ENCODE measurements at places on chromosomes 5 and 9. TPM values are rescaled to one million over a fixed set of nuclear protein-coding genes. Genes with fewer than 3 reads are reported as not detected.

DNA sequence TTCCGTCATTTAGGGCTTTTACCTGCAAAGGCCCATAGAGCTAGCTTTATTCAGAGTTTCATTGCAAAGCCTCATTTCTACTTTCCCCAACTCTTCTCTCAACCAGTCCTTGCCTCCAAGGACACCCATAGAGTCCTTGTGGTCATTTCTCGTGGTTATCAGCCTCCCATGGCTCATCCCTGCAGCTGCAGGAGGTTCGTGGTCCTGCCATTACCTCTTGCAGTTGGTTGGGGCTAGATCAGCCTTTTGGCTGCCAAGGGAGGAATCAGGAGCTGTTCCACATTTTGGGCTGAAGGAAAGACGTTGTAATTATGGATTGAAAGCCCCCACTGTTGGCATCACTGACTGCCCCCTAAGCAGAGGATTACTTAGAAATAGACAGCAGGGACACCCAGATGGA lies 231.0 kb downstream of the MAN2A1 start:
- DNase-seq, result no peak

DNA sequence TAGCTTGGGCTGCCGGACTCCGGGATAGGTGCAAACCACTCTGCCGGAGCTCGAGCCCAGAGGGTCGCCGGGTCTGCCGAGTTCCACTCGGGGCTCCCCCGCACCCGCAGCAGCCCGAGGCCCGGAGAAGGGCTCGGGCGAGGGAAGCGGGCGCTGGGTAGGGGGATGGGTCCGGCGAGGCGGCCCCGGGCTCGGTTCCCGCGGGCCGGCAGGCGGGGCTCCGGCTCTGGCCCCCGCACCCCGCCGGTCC lies 507 bp downstream of the RICTOR start:
- no peak for DNase-seq

DNA sequence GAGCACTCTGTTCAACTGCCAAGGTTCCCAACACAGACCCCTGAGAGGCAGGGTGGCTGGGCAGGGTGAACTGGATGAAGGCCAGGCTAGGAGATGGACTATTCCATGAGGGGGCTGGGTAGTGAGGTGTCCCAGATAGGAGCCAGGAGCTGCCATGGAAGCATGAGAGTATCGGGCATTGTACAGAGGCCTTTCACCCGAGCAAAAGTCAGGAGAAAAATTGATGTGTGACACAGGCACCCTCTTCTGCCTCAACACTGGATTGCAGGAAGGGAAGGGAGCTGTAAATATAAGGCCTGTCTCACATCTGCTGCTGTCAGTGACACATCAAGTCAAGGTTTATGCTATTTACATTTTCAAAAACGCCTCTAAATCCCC lies 74.6 kb downstream of the UBAP1 start:
- no peak for DNase-seq

DNA sequence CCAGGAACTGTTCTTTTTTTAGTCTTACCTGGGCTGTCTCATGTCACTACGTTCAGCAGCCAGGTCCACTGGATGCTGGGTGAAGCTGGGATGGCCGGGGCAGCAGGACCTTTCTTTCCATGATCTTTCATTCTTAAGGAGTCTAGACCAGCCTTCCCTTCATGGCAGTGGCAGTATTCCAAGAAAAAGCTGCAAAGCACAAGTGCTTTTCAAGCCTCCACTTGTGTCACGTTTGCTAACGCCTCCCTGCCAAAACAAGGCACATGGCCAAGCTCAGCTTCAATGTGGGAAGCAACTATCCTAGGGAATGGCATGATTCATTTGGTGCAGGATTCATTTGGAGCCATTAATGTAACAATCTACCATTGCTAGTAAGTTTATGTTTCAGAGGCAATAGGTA lies 94.8 kb downstream of the RCL1 start:
- DNase-seq, result no peak

DNA sequence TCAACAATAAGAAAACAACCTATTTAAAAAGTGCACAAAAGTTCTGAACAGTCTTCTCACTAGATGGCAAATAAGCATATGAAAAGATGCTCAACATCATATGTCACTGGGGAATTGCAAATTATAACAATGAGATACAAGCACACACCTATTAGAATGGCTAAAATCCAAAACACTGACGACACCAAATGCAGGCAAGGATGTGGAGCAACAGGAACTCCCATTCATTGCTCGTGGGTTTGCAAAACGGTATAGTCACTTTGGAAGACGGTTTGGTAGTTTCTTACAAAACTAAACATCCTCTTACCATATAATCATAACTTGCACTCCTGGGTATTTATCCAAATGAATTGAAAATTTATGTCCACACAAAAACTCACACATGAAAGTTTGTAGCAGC lies 100.9 kb upstream of the TBC1D2 start:
- DNase-seq, result no peak

DNA sequence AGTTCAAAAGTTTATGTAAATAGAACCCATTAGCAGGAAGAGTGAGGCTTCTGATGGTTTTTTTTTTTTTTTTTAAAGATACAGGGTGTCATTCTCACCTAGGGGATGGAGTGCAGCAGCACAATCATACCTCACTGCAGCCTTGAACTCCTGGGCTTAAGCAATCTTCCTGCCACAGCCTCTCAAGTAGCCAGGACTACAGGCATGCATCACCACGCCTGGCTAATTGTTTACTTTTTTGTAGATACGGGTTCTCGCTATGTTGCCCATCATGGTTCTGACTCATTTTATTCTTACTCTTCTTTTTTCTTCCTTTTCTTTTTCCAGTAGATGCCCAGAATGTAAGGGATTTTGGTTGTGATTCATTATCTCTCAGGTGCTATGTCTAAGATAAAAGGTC lies 201.1 kb downstream of the NNT start:
- DNase-seq, result no peak

GRCh38 chr5:139744471-139745131 lies 51.0 kb upstream of the PSD2 start:
- DNase-seq, result no peak

DNA sequence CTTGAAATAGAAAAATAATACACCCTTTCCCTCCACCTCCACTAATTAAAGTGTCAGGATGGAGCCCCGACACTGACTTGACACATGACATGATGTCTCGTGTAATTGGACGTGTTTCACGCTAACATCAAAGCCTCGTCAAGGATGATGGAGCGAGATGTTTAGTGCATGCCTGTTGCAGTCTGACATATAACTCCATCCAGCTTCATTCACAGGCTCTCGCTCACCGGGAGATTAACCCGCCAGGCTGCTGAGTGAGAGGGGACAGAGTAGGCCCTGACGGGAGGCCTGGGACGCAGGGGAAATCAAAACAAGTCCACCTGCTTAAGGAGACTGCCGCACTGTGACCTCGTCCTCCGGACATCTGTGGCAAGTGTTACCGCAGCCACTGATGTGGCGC lies 263.5 kb downstream of the SLIT3 start:
- DNase-seq, result no peak

DNA sequence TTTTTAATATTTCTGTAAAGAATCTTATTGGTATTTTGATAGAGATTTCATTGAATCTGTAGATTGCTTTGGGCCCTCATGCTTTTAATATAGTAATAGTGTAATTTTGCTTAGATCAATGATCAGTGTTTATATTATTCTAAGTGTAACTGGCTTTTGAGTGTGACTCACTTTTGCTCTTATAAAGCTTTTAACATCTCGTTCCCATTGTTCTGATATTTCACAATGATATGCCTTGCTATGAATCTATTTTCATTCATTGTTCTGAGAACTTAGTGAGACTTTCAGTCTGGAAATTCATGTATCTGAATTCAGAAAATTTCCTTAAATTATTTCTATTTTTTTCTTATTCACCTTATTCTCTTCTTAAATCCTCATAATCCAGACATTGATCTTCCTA lies 13.5 kb upstream of the MAMDC2 start:
- no peak for DNase-seq

- DNase-seq, result no peak
Measured at GRCh38 chr5:158679221-158679641, 420.5 kb downstream of the EBF1 start.

GRCh38 chr9:7984692-7985091 lies 185.1 kb upstream of the DMAC1 start:
- no peak for DNase-seq

- no peak for DNase-seq
Measured at GRCh38 chr5:128777052-128777451, 188.2 kb upstream of the SLC27A6 start.

DNA sequence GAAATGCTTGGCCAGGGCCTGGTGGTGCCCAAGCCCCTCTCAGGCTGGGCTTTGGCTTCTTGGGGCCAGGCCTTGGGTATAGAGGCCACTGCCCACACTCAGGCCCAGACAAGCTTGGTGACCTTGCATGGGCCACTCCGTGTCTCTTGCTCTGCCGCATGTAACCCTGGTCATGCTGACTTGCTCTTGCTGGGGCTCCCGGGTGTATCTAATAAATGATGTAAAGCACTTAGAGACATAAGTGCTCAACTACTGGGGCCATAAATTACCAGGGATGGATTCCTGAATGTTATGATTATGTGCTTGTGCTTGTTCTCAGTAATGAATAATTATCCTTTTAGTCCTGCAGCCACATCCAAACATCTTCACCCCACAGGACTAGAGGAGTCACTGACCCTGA lies 54.0 kb downstream of the C5orf15 start:
- no peak for DNase-seq

GRCh38 chr5:174514983-174515394 lies 209.4 kb upstream of the MSX2 start:
- DNase-seq, result no peak

DNA sequence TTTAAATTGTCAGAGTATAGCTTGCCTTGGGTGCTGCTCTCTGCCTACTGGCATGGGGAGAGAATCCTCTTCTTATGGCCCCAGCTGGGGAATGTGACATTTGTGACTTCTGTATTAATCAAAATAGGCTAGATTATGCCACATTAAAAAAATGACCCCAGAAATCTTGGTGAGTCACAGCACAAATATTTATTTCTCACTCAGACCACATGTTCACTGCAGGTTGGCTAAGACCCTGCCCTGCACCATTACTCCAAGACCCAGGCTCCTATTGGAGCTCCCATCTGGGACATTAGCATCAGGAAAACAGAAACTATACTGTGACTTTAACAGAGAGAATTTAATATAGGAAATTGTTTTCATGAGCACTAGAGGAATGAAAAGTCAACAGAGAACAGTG lies 16.6 kb upstream of the WHRN start:
- DNase-seq, result no peak

DNA sequence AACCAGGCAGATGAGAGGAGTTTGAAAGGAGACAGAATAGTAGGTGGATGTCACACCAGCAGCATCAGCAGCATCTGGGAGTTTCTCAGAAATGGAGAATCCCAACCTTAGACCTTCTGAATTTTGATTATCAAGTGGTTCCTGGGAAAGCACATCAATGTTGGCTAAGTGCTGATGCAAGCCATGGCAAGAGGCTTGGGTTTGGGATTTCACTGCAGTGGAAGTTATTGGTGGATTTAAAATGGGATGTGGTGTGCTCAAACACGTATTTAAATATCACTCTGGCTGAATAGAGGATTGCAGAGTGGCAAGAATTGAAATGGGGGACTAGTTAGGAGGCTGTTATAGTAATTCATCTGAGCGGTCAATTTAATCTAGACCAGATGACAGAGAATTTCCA lies 387.8 kb upstream of the WWC1 start:
- DNase-seq, result no peak

- DNase-seq, result no peak
Measured at GRCh38 chr9:14500705-14501104, 186.8 kb upstream of the NFIB start.

DNA sequence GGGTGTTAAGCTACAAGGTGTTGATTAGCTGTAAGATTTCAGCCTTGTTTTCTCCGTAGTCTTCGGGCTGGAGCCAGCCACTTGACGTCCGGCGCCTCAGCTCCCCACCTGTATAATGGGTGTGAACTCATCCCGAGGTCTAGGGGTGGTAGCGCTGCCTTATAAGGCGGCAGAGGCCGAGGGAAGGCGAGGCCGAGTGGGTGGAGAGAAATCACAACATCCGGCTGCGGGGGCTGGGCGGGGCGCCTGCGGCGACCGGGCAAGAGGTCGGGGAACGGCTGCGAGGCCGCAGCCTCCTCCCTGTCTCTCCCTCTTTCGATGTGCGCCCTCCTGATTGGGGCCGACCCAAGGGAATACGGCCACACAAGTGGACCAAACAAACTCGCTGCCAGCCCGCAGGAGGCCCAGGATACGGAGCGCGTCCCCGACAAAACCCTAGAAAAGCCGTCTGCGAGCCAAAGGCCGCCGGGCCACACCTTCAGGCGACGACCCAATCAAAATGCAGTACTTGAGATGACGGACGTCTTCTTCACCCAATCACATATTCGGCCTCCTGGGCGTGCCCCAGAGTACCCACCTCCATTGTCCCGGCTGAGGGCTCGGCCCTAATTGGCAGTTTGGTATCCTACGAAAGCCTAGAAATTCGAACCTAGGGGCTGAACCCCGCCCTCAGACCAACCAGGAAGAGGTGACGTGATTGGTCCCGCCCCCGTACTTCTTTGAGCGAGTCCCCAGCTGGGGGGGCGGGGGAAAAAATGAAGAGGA lies 493 bp upstream of the GRK6 start:
- DNase-seq, result peak; percentile 100

DNA sequence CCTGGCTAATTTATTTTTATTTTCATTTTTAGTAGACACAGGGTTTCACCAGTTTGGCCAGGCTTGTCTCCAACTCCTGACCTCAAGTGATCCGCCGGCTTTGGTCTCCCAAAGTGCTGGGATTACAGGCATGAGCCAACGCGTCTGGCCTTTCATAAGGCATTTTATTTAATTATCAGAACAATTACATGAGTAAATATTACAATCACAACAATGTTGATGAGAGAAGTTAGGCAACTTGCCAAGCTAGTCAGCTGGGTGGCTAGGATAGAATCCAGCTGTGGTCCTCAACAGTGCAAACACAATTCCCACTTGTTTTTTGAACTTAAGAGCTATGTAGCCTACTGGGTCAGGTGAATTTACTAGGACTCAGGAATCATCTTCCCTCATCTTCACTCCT lies 22.0 kb downstream of the C9orf57 start:
- no peak for DNase-seq

DNA sequence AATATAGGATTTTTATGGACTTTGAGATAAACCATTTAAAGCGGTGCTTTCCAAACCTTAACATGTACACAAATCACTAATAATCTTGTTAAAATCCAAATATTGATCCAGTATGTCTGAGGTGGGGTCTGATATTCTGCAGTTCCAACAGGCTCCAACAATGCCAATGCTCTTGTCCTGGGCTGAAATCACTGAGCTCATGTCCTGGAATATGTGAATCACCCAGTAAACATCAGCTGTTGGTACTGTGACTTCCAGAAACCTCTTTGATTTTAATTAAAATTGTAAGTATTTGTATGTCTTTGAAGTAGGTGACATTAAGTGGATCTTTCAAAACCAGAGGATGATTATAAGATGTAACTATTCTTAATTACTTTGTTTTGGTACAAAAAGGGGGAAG lies 52.8 kb upstream of the CAST start:
- no peak for DNase-seq

LMX1B gene
- total RNA-seq, result not detected

TRIM36 gene
- total RNA-seq, result 1.8 TPM

C5orf58 gene
- total RNA-seq, result not detected

IFNB1 gene
- total RNA-seq, result not detected

AFAP1L1 gene
- total RNA-seq, result 27.9 TPM

TAF11L14 gene
- total RNA-seq, result not detected

CDKN2B gene
- total RNA-seq, result 1.8 TPM

TMEFF1 gene
- 2.0 TPM for total RNA-seq

SHISAL2B gene
- total RNA-seq, result not detected

ZDHHC11 gene
- 9.3 TPM for total RNA-seq

ADGRV1 gene
- 6.6 TPM for total RNA-seq

ESM1 gene
- total RNA-seq, result 1.8 TPM

FBP2 gene
- total RNA-seq, result 2.2 TPM

TAF11L5 gene
- total RNA-seq, result not detected

SLC6A3 gene
- not detected for total RNA-seq

DNAJC21 gene
- total RNA-seq, result 48.9 TPM

PDE6A gene
- 0.05 TPM for total RNA-seq

Measured in urinary bladder (tissue), 4 donors.